Stimulated activated CD8-positive, alpha-beta memory T cell treated with anti-CD3 and anti-CD28 coated beads, Interleukin-7, amount 100 ng/mL, for 1 hour (primary cell): ENCODE measurements at places on chromosomes 7 and 10.

DNA sequence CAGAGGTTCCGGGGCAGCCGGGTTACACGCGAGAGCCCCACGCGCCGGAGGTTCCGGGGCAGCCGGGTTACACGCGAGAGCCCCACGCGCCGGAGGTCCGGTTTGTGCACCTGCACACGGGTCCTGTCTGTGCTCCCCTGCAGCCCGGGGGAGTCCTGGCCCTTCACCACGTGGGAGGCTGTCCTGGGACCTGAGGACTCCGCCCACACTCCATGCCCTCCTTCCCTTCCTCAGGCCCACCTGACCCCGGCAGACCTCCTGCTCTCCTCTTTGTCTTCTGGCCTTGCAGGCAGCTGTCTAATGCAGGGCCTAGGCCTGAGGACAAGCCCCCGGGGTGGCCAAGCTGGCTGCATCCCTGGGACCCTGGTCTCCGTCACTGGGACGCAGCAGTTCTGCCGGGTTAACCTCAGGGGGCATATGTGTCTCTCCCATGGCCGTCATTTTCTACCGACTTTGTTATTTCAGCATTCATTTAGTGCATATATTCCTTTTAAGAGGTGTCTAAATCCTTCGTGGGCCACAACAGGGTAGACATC lies 374.6 kb downstream of the DNAJB6 start:
- no peak for DNase-seq

- no peak for DNase-seq
Measured at GRCh38 chr10:75294518-75294865, 58.7 kb upstream of the COMTD1 start.

GRCh38 chr7:148419856-148420832 lies 170.4 kb upstream of the C7orf33 start:
- DNase-seq, result no peak

DNA sequence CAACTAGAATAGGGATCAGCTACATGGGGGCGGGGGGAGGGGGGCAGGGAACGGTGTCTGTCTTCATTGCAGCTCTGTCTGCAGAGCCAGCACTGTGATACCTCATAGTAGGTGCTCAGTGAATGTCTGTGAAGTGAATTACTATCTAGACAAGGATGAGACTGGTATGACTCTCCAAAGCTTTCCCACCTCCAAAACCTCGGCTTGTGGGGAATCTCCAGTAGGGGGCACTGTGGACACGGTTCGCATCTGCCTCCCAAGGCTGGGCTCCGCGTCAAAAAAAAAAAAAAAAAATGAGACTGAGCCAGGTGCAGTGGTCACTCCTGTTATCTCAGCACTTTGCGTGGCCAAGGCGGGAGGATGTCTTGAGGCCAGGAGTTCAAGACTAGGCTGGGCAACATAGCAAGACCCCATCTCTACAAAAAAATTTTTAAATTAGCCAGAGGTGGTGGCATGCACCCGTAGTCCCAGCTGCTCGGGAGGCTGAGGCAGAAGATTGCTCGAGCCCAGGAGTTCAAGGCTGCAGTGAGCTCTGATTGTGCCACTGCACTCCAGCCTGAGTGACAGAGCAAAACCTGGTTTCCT lies 9.6 kb downstream of the TRIM56 start:
- DNase-seq, result no peak

- DNase-seq, result no peak
Measured at GRCh38 chr10:14259696-14260566, 70.8 kb downstream of the FRMD4A start.

GRCh38 chr7:70714506-70715038 lies 417.4 kb upstream of the GALNT17 start:
- no peak for DNase-seq

DNA sequence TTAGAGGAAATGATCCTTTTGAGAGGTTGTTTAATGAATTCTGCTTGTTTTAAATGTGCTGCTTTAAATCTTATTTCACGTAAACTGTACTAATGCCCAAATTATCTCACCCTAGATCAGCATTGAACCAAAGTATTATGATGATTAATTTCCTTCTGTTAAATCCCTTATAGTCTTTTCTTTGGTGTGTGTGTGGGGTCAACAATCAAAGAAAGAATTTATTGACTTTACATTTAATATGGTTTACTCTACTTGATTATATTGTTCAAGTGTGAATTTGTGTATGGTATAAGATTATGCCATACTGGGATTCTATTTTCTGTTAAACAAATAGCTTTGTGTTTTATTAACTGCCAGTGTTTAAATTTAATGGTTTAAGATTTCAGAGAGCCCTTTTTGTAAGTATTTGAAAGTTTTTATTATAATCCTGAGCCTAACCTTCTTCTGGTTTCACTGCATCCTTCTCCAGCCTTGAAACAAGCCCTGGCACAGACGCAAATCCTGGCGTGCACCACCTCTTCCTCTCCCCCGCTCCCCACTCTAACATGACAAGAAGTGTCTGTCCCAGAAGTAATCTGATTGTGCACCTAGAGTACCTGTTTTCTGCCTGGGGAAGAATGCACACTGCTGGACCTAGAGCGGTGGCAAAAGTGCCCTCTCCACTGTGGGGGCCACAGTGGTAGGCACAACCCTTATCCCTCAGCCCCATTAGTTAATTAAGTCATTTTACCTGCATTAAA lies 70.6 kb downstream of the KAT6B start:
- DNase-seq, result no peak

DNA sequence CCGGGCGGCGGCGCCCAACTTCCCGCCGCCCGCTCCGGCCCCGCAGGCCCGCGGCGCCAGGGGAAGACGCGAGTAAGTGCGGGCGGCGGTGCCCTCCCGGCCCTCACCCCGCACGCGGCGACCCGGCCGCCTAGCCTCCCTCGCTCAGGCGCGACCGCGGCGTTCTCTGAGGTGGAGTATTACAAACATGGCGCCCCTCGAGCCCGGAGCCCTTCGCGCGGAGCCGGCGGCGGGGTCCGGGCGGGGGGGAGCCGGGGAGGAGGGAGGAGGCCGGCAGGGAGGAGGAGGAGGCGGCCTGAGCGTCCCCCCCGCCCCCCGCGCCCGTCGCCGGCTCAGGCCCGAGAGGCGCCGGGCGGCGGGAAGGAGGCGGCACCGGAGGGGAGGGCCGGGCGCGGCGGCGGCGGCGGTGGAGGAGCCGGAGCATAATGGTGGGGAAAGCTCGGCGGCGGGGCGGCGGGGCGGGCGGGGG lies at the start of gene ZMYND11:
TSS of gene ZMYND11 (plus strand) at position 324 of the 469 bp plus-strand sequence. CDS start 44,558 bp downstream, outside the sequence.
- DNase-seq, result peak; percentile 53

GRCh38 chr10:3709456-3710060 lies 75.5 kb downstream of the KLF6 start:
- DNase-seq, result no peak

DNA sequence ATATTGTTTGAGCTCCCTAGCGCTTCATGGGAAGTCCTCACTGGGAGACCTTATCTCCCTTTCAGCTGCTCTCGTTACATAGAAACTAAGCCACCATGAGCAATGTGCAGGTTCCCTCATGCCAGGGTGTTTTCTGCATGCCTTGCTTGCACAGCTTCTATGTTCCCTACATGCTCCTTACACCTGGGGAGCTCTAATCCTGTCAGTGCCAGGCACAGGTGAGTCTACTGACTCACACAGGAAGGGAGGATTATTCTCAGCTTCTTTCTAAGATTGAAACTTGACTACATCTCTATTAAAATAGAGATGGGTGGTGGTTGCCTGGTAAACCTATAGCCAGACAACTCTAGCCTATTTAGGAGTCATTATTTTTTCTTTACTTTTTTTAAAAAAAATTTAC lies 375.7 kb upstream of the CDC14C start:
- DNase-seq, result no peak

DNA sequence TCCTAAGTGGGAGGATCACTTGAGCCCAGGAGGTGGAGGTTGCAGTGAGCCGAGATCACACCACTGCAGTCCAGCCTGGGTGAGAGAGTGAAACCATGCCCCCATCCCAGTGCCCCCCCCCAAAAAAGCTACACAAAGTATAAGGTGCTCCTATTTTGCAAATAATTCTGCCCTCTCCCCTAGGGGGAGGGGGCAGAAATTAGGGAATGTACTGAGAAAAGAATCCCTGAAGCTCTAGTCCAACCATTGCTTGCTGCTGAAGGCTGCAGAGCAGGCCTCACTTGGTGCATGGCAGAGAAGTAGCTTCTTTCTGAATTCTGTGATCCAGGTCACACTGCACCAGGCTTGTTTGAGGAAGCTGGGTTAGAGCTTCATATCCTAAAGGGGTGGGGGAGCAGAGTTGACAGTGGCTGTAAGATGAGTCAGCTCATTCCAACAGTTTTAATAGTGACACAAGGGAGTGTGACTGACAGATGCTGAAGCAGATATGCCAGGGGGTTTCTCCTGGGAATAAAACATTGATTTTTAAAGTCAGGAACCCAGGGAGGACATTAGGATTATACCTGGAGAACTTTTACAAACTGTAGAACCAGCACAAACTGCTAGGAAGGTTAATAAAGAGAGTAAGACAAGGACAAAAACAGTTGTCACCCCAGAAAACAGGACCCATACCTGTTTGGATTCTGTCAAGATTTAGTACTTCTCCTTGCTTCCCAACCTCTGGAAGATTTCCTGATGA lies 32.8 kb upstream of the STRIP2 start:
- no peak for DNase-seq

GRCh38 chr7:99713995-99714570 lies 20.9 kb downstream of the CYP3A7 start:
- DNase-seq, result no peak

GRCh38 chr10:111525696-111526095 lies 448.9 kb downstream of the ADRA2A start:
- DNase-seq, result no peak

DNA sequence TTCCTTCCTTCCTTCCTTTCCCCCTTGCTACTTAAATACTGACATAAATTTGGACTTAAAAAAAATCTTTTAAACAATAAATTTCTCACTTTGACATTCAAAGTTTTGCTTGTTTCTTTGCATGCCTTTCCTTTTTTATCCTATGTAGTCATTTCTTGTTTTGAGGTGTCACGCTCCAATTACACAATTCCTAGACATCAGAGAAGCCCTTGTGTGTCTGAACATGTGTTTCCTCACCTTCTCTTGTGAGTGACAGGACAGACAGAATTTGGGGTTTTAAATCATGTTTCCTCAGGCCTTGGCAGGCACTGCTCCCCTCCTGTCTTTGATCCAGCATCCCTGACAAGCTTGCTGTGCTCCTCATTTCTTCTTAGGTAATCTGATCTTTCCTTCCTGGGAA lies 91.3 kb downstream of the CYTH3 start:
- no peak for DNase-seq

DNA sequence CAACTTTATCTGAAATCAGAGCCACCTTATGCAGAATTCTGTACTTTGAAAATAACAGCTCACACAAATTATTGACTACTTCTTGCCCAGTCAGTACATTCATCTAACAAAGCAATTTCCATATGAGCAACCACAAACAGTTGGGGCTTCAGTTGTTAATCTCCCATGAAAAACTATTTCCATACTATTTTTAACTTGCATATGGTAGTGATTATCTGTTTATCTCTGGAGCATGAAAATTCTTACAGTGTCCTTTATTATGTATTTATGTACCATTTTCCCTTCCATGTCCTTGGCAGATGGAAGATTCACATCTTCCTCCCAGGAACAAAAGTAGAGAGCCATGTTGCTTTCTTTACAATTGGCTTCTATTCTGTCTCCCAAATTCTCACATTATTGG lies 285.7 kb downstream of the CRPPA start:
- DNase-seq, result no peak

GRCh38 chr10:110073896-110074295 lies 66.1 kb downstream of the ADD3 start:
- no peak for DNase-seq

DNA sequence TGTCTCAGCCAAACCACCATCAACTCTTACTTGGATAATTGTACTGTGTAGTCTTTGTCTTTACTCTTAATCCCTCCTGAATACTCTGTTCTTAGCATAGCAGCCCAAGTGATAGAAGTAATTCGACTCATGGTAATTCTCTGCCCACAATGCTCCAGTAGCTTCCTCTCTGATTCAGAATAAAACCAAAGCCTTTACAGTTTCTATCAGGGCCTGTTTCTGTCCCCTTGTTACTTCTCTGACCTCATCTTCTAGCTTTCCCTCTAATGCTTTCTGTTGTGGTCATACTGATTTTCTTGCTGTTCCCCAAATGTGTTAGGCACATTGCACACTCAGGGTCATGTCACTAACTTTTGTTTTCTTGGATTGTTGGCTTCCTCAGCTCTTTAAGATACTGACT lies 8.0 kb downstream of the ZNF518A start:
- DNase-seq, result no peak

DNA sequence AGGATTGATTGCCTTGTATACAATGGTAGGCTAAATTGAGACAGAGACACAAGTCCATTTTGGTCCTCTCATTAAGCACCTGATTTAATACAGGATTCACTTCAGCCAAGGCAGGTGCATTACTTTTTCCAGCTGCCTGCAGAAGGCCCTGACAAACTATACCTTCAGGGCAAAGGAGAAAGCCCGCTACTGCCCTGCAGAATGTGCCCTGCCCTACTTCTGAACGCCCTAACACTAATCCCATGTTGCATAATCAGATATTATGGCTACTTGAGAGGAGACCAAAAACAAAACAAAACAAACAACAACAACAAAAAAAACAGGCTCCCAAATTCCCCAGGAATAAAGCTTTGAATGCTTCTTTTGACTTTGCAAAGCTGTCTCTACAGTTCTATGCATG lies 116.9 kb upstream of the ABI1 start:
- no peak for DNase-seq

GRCh38 chr10:75956624-75957023 lies 525.2 kb downstream of the LRMDA start:
- DNase-seq, result no peak

GRCh38 chr10:101830322-101831168 lies 12.3 kb upstream of the OGA start:
- DNase-seq, result peak; percentile 78

GRCh38 chr10:45229823-45230222 lies 85.6 kb downstream of the OR13A1 start:
- DNase-seq, result no peak

DNA sequence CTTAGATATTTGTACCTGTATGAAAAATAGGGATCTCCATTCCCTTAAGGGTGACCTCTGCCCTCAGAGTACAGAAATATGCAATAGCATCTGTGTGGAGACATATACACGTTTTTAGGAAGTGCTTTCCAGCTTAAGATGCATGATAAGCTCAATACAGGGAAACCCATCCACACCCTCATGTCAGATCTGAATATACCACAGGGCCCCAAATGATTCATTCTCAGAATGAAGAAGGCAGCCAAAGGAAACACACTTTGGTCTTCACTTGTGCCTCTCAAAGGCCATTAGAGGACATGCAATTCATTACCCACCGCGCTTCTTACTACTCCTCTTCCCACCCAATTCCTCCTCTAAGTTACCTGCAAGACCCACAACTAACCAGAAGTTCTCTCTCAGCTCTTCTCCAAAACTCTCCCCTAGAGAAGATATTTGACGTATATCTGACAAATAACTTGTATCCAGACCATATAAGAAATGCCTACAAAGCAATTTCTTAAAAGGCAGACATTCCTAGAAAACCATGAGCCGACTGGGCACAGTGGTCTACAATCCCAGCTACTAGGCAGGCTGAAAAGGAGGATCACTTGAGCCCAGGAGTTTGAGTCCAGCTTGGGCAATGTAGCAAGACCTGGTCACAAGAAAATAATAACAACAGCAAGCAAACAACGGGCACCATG lies 103.0 kb downstream of the OAT start:
- DNase-seq, result no peak
